Right ventricle myocardium superior (tissue), 1 donor: ENCODE measurements at places on chromosomes 2 and 18.

- no peak for DNase-seq
Observed at GRCh38 chr2:81981585-81981984, 1677.0 kb upstream of the LRRTM1 start.

DNA sequence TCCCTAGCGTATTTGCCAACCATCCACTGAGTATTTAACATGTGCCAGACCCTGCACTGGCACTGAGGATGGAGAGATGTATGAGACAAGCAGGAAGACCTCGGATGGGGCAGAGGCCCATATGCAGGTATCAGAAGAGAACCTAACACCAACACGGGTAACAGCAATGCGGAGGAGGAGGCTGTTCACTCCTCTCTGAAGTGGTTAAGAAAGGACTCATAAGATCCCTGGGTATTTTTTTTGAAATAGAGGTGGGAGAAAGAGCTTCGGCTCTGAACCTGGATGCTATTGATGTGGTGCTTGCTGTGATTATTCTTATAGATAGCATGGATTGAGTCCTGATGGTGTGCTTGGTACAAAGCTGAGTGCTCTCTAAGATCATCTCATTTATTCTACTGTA lies 418.3 kb downstream of the LPIN1 start:
- DNase-seq: no peak

- no peak for DNase-seq
Observed at GRCh38 chr2:108301558-108301957, 12.9 kb downstream of the SULT1C2 start.

- no peak for DNase-seq
Observed at GRCh38 chr2:18792684-18793083, 203.3 kb upstream of the NT5C1B start.

DNA sequence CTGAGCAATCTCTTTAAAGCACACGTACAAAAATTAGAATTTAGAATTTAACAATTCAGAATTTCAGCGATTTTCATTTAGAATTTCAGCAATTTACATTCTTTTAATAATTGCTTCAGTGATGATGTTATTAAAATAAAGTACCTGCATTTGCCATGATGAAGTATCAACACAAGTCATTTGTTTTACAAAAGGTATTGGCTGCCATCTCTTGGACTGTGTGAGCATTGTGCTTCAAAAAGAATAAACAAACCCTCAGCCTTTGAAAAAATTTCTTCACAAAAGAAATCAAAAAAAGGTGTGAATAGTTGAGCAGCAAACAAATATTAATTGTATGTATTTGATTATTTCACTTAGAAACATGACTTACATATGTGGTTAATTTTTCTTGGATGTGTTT lies 27.1 kb upstream of the ZC3H15 start:
- no peak for DNase-seq

GRCh38 chr2:10059552-10060335 lies 16.4 kb downstream of the KLF11 start:
- no peak for DNase-seq

GRCh38 chr2:211437396-211437795 lies 881.0 kb downstream of the CPS1 start:
- no peak for DNase-seq

DNA sequence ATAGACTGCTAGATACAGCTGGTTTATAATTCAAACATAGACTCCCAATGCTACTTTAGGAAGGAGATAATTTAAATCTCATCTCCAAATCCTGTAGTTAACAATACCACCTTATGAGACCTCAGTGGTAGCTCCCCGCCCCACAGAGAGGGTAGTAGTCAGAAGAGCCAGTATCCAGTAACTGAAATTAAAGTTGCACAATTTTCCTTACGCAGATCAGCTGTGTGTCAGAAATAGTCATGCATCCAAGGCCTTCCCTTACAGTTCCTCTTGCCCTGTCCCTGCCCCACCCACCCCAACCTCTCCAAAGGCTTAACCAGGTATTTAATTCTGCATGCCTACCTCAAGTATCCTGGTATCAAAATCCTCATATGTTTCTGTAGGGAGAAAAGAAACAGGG lies 15.5 kb downstream of the MRPS5 start:
- DNase-seq: no peak

- no peak for DNase-seq
Observed at GRCh38 chr2:132034646-132035045, 127.1 kb downstream of the ANKRD30BL start.

- no peak for DNase-seq
Observed at GRCh38 chr2:62185475-62186155, 10.3 kb upstream of the B3GNT2 start.

DNA sequence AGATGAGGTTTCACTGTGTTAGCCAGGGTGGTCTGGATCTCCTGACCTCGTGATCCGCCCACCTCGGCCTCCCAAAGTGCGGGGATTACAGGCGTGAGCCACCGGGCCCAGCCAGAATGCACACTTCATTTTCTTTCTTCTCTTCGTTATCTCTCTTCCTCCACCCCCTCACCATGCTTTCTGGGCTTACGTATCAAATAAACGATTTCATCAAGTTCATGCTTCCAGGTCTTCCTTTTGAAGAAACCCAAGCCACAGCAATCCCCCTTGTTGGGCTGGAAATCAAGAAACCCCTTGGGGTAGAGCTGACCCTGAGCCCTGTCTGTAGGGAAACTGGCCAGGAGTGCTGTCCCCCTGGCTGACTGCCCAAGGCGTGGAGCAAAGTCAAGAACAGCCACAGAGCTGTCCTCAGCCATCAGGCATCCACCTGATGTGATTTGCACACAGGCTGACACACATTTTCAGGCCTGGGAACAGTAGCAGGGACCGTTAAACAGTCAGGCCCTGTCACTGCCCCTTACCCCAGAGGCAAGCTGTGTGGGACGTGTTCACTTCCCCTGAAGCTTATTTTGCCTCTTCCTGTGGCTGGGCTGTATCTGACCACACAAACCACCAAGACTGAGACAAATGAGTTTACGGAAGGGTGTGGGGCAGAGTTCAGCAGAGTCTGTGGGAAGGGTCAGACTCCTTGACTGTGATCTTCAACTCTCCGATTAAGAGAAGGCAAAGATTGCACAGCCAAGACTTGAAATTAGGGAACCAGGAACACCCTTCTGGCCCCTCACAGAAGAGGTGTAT lies 15.1 kb upstream of the NMUR1 start:
- DNase-seq: peak; percentile 68

- no peak for DNase-seq
Observed at GRCh38 chr2:240670402-240670801, 12.3 kb downstream of the AQP12B start.

- no peak for DNase-seq
Observed at GRCh38 chr2:115169814-115170213, 727.4 kb downstream of the DPP10 start.

- no peak for DNase-seq
Observed at GRCh38 chr2:136248242-136248641, 130.3 kb upstream of the CXCR4 start.

DNA sequence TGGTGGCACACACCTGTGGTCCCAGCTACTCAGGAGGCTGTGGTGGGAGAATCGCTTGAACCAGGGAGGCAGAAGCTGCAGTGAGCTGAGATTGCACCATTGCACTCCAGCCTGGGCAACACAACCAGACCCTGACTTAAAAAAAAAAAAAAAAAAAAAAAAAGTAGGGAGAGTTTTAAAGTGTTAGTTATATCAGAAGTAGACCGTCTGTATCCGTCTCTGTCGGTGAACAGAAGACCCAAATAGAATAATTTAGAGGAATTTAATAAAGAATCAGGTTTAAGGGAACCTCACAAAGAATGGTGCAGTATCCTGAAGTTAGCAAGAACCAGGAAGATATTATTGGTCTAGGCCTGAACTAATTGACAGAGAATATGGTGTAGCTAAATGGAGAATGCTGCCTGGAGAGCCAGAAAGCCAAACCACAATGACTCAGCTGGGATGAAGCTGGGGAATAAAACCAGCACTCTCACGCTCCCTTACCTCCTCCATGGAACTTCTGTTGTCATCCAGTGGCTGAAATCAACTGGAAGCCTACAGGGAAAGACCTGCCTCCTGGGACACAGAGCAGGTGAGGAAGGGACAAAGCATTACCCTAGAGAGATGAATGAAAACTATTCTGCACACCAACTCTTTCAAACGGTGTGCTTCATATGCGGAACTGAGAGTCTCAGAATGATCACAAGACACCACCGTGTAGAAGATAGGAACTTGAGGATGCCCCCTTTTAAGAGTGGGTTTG lies 39.1 kb upstream of the PLEKHM3 start:
- DNase-seq: no peak

DNA sequence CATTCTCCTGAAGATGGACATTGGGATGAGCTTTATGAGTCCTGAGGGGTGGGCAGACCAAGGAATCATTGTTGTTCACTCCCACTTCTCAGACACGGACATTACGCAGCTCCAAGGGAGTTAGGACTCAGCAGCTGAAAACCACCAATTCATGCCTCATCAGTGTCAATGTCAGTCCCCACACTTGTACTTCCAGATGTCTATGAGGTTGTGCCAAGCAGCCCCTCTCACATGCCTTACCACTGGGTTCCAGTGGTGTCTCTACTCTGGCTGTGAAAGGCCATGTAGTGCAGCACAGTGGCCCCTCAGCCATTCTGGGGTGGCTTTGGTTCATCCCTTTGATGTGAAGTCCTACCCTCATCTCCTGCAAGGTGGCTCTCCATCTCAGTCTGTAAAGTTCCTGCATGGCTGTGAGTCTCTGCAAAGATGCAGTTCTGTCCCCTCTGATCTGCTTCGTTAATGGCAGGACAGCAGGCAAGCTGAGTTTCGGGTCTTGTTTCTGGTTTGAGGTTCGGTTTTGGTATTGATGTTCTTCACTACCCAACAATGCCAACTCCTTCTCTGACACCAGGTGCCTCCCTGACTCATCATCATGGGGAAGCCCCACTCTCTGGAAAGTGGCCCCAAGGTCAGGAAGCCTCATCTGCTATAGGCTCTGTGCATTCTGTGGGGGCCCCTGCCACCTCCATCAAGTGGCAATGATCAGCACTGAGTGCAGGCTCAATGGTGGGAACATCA lies 14.0 kb upstream of the COL6A3 start:
- DNase-seq: no peak

DNA sequence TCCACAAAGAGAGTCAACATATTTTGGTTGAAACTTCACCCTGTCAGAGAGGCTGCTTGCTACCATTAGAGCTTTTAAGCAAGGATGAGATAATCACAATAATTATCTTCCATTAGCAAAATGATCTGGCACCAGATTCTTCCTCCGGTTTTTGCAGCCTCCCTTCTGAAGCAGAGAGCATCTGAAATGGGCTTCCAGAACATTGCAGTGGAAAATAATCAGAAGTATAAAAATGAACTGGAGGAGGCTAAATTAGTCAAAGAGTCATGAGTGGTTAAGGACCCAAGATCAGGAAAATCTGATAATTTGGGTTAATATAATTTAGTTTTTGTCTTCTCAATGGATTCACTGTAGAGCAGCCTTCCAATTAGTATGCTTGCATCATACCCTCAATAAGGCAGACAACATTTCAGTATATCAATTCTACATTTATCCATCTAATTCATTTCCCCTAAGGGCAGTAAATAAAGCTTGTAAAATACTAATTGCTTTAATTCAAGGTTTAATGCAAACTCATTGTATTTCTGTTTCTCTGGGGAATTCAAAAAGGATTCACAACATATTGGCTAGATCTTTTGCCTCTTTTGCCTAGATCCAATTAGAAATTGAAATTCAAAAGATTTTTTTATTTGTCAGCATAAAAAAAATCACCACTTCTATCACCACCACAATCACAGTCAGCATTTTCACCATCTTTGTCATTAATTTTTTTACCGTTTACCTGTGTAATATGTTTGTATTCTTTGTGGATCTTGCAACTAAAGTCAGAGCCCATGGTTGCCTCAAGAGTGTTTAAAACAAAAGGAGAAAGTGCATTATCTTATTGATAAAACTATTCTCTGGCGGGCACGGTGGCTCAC lies 537.2 kb upstream of the DCC start:
- no peak for DNase-seq

GRCh38 chr2:239668042-239668441 lies 267.2 kb upstream of the HDAC4 start:
- no peak for DNase-seq

DNA sequence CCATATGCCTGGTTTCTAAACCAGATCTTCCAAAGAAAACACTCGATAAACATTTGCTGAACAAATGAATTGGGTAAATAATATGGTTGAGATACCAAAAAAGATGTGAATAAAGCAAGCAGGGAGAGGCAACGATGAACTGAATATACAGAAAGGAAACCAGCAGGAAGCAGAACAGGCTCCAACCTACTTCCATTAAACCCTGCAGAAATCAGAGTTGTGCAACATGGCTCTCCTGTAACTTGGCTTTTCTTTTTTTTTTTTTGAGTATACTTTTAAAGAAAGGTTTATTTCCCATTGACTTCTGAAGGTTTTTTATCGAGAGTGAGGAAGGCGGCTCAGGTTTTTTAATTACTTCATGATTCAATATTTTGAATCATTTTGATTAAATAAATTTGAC lies 23.5 kb downstream of the ITSN2 start:
- no peak for DNase-seq

- DNase-seq: no peak
Observed at GRCh38 chr2:134716721-134717243, 2.0 kb downstream of the TMEM163 start.

DNA sequence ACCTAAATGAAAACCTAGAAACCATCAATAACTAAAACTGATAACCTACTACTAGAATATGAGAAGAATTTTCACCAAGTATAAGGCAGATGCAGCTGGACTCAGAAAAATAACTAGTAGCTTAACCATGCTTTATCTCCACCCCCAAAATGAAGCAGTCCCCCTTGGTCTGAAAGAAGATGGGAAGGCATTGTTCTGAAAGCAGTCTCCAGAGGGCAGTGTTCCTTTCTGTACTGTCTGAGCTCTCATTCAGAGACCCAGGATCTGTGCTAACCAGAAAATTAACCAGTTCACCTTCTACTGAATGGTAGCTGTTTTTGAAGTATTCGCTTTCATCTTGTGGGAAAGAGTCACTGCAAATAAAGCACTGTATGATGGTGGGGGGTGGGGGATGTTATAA lies 273.0 kb downstream of the PDE11A start:
- DNase-seq: no peak

DNA sequence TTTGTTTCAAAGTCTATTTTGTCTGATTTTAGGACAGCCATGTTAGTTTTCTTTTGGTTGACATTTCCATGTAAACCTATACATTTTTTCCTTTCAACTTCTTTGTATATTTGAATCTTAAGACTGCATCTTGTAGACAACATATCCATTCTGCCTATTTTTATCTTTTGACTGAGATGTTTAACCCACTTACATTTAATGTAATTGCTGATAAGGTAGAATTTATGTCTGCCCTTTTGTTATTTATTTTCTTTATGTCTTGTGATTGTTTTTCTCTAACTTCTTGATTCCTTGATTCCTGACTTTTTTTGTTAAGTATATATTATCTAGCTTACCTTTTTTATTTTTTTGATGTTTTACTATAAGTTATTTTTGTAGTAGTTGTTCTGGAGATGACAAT lies 542.5 kb downstream of the SUCLG1 start:
- DNase-seq: no peak

- DNase-seq: no peak
Observed at GRCh38 chr2:191664823-191665677, 12.9 kb upstream of the NABP1 start.

- no peak for DNase-seq
Observed at GRCh38 chr2:179123272-179123662, 73.3 kb upstream of the CCDC141 start.
